ENCODE measurements at places on chromosomes 5 and 9.

DNA sequence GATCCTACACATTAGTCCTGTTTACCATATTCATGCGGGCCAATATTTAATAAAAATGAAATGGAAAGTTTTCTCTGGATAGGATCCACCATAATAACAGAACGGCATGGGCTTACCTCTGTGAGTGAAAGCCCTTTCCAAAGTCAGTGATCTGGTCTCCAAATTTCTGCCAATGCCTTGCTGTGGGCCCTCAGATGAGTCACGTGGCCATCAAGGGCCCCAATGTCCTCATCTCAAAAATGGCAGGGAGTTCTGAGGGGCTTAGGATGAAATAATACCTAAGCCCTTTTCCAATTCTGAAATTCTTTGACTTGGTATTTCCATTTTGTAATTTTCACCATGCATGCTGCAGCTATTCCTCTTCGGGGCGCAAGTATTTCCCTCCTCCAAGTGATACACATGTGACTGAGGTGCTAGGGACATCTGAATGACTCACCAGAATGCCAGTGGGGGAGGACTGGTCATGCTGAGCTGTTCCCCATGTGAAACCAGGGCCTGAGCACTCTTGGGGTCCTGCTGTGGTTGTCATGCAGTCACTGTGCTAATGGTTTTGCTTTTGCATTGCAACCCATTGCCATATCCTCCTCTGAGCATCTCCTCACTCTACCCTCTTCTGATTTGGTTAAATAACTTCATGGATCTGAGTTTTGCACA is 35.0 kb downstream of the ITK start:
- DNase-seq, result no peak

GRCh38 chr5:83199126-83199525 is 121.8 kb downstream of the XRCC4 start:
- no peak for DNase-seq

- no peak for DNase-seq
Measured at GRCh38 chr5:31850981-31851689, 212.2 kb downstream of the PDZD2 start.

GRCh38 chr5:135313405-135313804 is 85.6 kb downstream of the MACROH2A1 start:
- DNase-seq, result no peak

DNA sequence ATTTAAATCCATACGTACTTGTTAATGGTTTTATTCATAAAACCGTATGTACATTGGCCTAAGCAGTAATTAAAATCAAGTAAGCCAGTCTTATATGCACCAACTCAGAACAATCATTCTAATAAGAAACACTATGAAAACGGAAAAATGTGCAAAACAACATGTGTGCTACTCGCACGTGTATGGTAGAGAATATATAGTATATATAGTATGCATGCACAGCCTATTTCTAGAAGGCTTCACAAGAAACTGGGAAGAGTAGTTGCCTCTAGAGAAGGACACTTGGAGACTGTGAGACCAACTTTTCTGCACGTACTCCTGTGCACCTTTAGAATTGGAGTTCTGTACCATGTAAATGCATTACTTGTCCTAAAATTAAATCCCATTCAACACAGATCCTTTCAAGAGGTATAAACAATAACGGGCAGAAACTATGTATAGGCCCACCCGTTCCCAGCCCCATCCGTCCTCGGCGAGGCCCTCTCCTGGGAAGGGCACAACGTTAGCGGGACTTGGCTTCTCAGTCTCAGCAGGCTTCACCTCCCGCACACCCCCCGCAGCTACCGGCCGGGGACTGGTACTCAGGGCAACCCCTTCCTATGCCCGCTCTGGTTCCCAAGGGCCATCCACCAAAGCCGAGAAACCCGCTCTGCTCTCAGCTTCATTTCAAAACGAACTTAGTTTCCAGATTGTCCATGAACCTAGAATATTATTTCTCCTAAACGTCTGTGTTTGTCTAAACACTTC is 2.0 kb downstream of the CDC14B start:
- no peak for DNase-seq

DNA sequence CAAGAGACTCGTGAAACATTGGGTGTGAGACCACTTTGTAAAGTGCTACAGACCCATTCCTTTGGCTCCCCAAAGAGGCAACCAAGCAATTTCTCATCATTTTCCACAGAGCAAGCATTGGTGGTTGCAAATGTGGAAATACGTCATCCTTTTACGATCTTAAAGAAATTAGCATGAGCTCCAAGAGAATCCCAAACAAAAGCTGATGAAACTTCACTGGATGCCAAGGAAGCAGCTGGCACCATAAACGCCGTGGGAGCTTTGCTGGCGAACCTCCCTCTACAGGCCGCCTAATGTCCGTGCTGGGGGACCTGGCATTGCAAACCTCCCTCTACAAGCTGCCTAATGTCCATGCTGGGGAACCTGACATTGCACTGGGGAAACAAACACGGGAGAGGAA is 432.4 kb downstream of the ACTL7B start:
- DNase-seq, result no peak

DNA sequence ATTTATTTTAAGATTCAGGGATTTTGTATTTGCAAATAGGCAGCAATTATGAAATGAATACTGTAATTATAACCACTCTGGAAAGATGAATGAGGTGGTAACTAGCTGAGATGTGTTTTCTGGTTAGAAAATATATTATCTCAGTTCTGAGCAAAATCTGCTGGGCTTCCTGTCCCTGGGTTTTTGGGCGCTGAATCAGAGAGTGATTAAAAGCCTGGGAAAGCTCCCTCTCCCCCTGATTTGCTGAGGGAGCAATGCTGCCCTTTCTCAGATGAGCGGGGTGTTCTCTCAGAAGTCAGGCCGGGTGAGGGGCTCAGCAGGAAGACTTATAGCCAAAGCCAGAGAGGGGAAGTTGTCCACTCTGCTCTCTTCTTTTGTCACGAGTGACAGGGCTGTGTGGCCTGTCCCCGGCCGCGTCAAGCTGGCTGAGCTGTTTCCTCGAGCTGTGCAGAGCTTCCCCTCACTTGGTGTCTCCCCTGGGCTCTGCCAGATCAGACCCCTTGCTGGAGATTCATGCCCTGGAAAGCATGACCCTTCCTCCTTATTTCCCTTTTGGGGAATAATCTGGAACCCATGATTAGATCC is 39.8 kb upstream of the PITX1 start:
- DNase-seq, result no peak

GRCh38 chr5:107779437-107779836 is 108.7 kb upstream of the EFNA5 start:
- no peak for DNase-seq

GRCh38 chr5:17302106-17302505 is 84.7 kb downstream of the BASP1 start:
- DNase-seq, result no peak

DNA sequence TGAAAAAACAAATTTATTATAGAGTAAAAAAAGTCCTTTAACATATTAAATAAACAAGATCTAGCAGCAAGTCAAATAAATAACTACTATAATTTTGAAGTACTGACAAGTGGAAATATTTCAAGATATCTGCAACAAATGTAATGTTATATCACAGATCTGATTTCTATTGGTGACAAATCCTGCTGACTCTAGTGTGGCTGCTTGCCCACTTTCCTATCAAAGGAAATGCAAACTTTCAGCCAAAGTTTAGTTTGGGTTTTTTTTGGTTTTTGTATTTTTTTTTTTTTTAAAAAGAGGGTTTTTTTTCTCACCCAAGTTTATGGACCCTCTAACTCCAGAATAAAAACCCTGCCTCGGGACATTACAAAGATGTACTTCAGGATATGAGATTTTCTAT is 12.9 kb downstream of the ADRA1B start:
- no peak for DNase-seq

DNA sequence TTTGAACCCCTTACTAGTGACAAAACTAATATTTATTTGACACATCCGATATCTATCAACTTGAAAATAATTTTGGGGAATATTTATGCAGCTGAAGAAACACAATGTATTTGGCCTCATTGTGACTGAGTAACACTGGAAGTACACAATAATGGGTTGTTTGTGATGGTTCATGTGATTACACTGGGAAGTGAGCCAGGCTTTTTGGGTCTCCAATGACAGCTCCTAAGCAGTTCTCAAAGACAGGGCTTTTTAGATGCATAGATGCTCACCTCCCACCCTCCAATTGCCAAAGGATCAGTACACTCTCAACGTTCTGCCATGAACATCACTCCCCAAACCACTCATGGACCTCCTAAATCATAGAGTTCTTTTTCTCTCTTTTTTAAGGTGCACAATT is 170.0 kb downstream of the SLC24A2 start:
- DNase-seq, result no peak

GRCh38 chr9:92608909-92609445 is 61.0 kb downstream of the IPPK start:
- DNase-seq, result peak; percentile 51

GRCh38 chr5:150637245-150638052 is 3.0 kb upstream of the SYNPO start:
- peak; percentile 84 for DNase-seq

DNA sequence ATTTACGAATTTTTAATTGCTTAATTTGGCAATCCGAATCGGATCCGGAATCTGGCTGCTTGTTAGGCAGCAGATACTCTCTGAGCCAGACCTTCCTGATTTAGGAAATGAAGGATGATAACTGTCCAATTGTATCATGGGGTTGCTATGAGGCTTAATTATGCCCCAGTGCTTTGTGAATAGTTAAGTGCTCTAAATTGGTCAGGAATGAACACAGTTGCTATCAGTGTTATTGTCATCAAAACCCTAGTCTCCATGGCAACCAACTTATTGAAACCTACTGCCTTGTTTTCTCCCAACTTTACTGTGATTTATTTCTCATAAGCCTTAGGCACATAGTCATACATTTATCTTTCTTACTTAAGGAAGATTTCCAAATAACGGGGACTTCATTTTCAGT is 47.9 kb downstream of the MAMDC2 start:
- DNase-seq, result no peak

GRCh38 chr9:125587819-125588460 is 119.1 kb downstream of the MAPKAP1 start:
- DNase-seq, result no peak

DNA sequence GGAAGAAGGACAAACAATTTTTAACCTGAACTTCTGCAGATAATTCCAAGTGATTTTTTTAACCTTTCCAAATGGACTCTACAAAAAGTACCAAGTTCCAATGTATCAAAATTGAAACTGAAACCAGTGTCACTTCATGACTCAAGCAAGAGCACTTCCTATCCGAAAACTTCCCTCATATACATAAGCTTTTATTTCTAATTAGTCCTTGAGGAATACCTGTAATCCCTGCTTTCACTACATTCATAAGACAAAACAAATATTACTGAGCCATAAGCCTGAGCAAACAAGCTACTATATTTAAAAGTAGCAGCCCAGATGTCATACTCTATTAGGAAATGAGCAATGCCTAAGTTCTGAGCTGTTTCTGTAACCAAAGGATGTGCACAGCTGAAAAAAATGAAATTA is 224.4 kb downstream of the EBF1 start:
- no peak for DNase-seq

DNA sequence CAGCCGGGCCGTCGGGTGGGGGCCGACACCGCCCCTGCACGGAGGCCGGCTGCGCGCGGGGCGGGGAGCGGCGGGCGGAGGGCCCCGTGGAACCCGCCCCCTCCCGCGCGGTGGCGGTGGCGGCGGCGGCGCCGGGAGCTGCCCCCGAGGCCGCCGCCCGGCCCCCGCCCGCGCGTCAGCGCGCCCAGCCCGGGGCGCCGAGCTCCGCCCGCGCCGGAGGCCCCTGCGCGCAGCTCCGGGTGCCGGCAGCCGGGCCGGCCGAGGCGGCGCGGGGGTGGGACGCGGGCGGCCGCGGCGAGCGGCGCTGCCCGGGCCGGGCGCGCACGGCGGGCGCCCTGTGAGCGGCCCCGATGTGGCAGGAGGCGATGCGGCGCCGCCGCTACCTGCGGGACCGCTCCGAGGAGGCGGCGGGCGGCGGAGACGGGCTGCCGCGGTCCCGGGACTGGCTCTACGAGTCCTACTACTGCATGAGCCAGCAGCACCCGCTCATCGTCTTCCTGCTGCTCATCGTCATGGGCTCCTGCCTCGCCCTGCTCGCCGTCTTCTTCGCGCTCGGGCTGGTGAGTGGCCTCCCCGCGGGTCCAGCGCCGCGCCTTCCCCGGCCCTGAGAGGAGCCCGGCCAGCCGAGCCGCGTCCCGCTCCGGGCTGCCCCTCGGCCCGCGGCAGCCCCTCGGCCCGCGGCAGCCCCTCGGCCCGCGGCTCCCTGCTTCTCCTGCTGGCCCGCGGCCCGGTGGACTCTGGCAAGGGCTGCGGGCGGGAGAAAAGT is at the start of gene ADCY2:
TSS of gene ADCY2 (plus strand) at position 192 of the 766 bp plus-strand sequence. CDS start at position 351, 159 bp downstream.
- no peak for DNase-seq

DNA sequence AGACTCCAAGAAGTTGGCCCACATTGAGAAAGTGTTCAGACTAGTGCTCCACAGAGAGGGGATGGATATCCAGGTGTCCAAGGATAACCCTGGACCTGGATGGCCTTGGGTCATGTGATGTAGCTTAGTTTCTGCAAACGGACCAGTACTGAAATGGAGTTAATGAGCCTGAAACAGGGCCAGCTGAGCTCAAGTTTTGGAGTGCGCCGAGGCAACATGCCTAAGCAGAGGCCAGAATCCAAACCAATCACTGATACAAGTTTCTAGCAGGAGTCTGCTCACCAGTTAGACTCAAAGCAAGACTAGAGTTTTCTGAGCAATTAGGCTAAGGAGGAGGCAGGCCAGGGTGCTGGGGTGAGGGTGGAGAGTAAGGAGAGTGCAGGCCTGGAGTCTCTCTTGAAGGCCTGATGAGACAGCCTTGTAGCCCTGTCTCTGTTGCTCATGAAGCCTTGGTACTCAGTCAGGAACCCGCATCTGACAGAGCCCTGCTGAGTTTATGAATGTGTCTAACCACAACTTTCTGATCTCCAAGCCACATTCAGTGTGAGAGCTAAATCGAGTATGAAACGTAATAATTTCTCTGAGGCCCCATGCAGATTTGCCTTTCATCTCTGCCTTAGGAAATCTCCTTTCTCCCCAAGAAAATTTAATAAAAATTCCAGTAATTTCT is 68.9 kb upstream of the EQTN start:
- no peak for DNase-seq

- DNase-seq, result no peak
Measured at GRCh38 chr9:124598048-124598447, 90.8 kb upstream of the NR5A1 start.

DNA sequence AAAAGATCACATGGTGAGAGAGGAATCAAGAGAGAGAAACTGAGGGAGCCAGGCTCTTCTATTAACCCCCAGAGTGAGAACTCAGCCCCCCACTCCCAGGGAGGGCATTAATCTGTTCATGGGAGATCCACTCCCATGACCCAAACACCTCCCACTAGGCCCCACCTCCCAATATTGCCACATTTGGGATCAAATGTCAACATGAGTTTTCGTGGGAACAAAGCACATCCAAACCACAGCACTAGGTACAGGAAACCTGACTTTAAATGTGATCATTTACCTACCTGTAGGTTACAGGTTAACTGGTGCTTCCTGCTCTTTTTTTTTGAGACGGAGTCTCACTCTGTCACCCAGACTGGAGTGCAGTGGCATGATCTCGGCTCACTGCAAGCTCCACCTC is 16.9 kb downstream of the NNT start:
- no peak for DNase-seq

DNA sequence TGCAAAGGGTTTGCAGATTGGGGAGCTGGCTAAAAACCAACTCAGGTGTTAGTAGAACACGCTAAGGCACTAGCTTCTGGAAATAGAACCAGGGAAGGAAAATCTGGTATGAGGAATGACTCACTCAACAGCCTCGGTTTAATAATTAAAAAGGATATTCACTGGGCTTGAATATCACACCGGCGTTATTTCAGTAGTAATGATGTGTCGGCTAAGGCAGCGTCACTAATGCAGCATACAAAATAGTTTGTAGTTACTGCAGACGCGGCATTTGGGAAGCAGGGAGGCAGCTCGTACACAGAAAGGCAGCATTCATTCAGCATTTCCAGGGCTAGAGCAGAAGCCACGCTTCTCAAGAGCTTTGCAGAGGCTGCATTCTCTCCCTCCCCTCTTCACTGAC is 1.7 kb downstream of the ADRA1B start:
- no peak for DNase-seq

Measured in NCI-H2171 treated with DMSO at 0.1 percent for 48 hours (cell line).